ENCODE measurements at places on chromosomes 6 and 20.
A peak's percentile ranks its signal among the peaks of the same experiment; 100 is the strongest.

GRCh38 chr6:111978532-111979149 is 75.3 kb upstream of the CCN6 start:
- no peak for DNase-seq

- no peak for DNase-seq
These were observed 158.1 kb downstream of the UNC5CL start for GRCh38 chr6:40880906-40881305.

GRCh38 chr6:100296810-100297544 is 167.7 kb downstream of the SIM1 start:
- DNase-seq, result no peak

DNA sequence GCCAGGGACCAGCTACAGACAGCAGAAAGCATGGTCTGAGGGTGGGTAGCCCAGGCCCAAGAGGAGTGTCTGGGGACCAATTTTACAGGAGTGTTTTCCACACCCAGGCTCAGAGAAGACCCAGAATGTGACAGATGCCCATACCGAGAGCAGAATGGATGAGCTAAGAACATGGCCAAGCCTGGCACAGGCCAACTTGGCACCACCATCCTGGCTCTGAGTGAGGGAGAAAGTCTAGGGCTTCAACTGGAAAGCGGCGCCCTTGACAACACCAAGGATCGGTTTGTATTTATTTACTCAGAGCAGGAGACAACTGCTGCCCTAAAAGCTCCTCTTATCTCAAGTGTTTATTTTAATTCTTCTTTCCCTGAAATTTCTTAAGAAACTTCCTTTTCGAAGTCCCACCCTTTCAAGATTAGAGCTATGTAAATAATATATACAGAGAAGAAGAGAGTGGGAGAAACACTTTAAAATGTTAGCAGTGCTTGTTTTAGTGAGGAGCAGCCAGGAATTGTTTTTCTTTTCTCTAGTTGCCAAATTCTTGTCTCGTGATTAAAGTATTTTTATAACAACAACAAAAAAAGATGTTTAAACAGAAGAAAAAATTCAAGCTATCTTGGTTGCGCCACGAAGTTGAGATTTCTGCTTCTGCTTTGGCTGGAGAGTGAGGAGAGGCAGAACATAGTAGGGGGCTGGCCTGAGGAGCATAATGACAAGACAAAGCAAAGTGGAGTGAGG is 16.2 kb downstream of the TNXB start:
- no peak for DNase-seq

GRCh38 chr6:45843848-45844521 is 171.7 kb downstream of the CLIC5 start:
- no peak for DNase-seq

DNA sequence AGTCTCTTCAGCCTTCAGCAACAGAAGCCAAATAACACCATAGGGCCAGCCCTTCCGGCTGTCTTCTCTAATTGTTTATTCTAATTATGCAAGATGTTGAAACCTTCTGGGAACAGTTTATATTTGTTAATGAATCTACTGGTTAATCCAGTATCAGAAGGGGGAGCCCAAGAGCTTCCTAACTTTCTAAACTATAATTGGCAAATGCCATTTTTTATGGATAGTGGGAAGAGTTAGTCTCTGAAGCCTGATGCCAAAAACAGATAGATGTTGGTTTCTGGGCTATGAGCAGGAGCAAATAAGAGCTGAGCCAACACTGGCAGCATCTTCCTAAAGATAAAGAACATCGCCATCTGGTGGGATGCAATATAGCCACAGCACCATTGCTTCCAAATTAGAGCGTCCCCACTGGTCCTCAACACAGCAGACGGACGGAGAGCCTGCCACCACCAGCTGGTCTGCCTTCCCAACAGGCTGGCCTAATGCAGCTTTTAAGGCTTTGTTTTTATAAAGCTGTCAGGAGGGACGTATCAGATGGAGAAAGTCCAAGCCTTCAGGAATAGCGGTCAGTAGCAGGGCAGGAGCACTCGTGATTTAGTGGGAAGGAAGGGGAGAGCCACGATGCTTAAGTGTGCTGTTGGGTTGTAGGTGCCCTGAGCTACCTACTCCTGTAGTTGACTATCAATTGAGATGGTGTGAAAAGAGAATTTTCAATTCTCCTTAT is 118.8 kb downstream of the RALGAPA2 start:
- peak; percentile 85 for DNase-seq

DNA sequence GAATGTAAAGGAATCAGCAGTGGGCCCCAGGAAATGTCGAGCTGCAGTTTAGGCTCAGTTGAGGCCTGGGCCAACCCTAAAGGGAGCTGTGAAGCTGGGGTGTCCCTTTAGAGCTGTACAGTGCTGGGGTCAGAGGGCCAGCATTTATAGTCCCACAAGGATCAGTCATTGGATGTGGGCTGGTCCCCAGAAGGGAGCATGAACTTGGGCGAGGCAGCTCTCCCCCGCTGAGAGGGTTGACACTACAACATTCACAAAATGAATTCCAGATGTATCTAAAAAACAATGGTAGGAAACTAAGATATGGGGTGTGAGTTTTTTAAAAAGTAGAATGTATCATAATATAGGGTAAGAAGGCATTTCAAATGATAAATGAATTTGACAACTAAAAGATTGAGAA is 29.7 kb upstream of the TMX4 start:
- no peak for DNase-seq

GRCh38 chr6:130150906-130151305 is 71.8 kb downstream of the SAMD3 start:
- DNase-seq, result no peak

- DNase-seq, result no peak
These were observed 1.9 kb upstream of the BMP5 start for GRCh38 chr6:55877283-55877682.

DNA sequence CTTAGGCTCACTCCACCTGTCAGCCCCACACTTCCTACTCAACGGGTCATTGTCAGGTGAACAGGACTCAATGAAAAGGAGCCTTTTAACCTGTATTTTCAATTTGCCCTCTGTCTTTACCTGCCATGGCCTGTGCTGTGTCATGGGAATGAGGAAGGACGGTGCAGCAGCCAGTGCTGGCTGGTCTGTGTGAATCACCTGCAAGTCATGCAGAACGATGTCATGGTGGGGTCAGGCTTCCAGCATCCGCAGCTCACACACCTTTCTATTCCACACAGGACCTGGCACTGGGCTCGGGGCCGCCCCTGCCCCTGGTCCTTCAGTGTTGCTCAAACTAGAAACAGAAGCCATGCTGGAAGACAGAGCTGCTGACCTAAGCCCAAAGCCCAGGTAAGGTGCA is 188.7 kb upstream of the GMDS start:
- DNase-seq, result no peak

GRCh38 chr6:40398034-40398691 is 189.0 kb downstream of the LRFN2 start:
- DNase-seq, result no peak

- DNase-seq, result no peak
These were observed 305.2 kb upstream of the CITED2 start for GRCh38 chr6:139679516-139680179.

- no peak for DNase-seq
These were observed 94.7 kb upstream of the NXT1 start for GRCh38 chr20:23255716-23256385.

DNA sequence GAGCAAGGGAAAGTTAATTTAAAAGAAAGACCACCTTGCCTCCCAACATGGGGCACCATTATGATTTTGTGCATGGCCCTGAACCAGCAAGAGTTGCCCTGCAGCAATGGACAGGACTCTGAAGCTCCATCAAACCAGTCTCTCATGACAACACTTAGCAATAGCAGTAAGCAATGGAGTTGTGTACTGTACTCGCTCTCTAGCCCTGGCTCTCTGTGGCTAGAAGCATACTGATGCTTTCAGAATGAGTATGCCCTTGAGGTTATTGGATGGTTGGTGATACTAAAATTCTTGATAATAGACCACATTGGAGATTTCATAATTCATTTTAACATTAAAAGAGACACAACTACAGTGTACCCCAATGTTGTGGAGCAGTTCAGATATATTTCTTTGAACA is 23.2 kb upstream of the LMBRD1 start:
- DNase-seq, result no peak

DNA sequence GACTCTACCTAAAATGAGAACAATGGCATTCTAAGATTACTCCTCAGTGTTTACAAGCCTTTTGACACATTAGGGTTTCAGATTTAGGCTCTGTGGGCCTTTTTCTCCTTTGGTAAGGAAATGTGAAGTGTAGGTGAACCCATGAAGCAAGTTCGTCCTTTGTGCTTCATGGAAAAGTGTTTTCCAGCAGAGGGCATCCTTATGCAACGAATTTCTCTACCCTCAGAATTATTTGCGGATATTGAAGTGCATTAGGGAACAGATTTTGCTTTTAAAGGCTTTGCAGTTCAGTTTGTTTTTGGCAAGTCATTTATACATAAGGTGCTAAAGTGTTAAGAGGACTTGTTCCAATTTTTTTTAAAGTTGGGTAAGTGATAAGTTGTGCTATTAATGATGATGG is 55.7 kb upstream of the FERMT1 start:
- DNase-seq, result no peak

- no peak for DNase-seq
These were observed 99.1 kb downstream of the TFAP2A start for GRCh38 chr6:10315658-10316372.

DNA sequence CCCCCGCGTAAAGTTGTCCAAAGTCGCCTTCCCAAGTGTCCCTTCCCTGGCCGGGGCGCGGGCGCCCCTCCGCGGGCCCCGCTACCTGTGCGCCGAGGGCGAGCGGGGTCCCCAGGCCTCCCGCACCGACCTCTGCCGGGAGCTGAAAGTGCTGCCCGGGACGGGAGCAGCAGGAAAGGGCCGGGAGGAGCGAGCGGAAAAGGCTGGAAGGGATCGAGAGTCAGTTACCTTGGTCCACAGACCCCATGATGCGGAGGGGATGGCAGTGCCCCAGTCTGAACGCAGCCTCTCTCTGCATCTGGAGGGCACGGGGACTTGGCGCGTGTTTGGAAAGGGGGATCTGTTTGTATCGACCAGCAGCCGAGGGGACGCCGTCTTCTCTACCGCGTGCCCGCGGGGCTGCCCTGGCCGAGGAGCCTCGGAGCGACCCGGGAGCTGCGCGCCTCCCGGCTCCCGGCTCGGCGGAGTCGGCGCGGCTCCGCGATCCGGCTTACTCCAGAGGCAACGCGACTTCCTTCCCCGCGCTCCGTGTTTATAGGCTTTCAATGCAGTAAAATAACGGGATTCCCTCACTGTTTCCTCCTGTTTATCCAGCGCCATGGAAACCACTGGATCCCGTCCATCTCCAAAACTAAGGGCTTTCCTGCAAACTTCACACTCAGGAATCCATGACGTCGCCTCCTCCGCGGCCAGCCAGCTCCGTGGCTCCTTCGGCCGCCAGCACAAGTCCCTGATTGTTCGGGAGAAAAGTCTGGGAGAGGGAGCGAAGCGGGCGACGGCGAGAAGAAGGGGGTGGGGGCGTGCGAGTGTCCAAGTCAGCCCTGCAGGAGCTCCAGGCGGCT is 20.0 kb upstream of the NFATC2 start:
- peak; percentile 59 for DNase-seq

DNA sequence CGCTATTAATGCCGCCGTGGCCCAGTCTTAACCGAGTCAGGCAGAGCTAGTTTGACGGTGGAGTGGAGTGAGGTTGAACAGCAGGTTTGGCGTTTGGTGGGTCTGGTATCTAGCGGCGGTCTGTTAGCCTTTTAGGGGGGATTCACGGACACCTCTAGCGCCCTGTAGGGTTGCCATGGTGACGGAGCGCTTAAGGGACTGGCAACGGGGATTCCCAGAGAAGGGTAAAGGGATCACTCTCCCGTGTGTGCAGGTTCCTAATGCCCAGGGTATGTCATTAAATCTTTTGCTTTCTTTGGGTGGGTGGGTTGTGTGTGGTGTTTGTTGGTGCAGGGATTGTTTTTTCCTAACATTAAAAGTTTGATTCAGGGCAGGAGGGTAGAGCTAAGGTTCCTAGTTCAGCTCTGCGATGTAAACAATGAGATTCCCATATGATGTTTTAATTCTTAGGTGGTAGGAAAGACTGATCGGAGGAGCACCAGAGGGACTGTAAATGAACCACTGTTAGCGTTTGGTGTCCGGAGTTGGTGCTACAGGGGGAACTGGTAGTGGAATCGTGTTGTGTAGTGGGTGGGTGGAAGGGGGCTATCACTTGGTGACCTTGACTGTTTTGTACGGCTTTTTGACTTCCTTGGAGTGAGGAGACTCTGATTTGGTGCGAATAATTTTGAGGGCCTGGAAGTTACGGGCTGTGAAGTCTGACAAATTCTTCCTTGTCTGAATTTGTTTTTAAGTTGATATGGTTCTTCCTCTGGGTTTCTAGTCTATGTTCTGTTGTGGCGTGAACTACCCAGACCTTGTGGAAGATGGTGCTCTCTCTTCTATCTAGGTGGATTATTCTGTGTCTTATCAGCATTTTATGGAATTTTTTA is 5.0 kb downstream of the BRD2 start:
- DNase-seq, result peak; percentile 64

- DNase-seq, result no peak
These were observed 5.9 kb upstream of the MAP1LC3A start for GRCh38 chr20:34552569-34552968.

DNA sequence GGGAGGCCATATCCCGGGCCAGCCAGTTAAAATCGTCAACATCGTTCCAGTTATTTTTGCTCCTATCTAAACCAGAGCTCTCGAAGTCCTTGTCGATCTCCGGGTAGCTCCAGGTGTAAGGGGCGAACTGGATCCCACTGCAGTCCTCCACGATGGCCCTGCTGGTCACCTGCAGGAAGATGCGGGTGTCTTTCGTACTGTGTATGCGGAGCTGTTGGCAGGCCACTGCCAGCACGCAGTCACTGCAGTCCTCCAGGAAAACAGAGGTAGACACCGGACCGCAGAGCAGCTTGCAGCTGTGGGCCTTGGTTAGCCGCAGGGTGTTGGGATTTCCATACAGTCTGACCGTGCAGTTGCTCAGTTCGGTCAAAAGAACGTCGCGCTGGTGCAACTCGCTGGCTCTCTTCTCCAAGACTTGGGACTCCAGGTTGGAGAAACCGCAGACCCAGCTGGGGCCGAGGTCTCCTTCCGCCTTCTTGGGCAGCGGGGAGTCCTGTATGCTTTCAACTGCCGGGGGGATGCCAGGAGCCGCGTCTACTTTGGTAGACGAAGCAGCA is 742 bp downstream of the TBCC start:
- peak; percentile 40 for DNase-seq

DNA sequence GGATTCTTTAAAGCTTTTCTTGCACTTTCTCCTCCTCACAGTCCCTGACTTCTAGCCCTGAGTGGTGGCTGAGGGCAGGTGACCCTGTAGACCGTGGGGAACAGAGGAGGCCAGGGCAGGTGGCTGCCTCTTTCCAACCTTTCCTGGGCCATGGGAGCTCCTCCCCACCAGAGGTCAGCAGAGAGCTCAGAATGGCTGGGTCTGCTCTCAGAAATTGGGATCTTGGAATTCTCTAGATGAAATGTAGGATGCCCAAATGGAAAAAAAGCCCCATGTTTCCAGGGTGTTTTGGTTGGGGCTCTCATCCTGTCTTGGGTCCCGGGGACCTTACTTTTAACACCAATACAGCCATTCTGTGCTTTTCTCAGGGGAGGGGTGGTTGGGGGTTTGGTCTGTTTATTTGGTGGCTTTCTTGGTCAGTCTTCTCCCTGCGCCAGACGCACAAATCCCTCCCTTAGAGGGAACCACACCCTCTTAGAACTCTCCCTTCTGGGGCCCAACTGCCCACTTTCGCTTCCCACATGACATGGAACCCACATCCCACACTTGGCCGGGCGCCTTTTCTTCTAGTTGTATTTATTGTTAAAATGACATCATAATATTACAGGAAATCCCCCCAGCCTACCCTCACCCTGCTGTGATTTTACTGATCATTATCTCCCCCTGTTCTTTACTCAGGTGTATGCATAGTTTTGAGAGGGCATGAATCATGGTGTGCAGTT is 17.9 kb downstream of the GNAS start:
- DNase-seq, result peak; percentile 81

Data from glutamatergic neuron (in vitro differentiated cells).